Fibroblast of lung (primary cell): ENCODE measurements at places on chromosomes 2 and 18. TPM values are rescaled to one million over a fixed set of nuclear protein-coding genes. Genes with fewer than 3 reads are reported as not detected.

- peak; percentile 77 for DNase-seq
Observed at GRCh38 chr2:99710721-99711120, 220.9 kb upstream of the REV1 start.

GRCh38 chr2:10817413-10817812, 4.8 kb upstream of the PDIA6 start:
- DNase-seq, result no peak

DNA sequence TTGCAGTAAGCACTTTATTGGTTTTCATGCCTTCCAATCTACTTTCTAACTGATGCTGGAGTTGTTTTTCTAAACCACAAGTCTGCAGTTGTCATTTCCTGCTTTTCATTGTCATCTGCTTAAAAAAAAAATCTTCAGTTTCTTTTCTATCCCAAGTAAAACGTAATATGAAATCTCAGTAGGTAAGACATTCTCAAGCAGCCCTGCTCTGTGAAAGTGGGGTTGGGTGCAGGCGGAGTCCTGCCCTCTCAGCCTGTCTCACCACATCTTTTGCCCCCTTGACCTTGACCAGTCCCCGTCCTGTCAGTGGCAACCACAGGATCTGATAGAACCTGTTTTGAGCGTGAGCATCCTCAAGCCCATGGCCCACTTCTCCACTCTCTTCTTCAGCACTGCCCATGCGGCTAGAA, 80.0 kb upstream of the CPO start:
- DNase-seq, result no peak

DNA sequence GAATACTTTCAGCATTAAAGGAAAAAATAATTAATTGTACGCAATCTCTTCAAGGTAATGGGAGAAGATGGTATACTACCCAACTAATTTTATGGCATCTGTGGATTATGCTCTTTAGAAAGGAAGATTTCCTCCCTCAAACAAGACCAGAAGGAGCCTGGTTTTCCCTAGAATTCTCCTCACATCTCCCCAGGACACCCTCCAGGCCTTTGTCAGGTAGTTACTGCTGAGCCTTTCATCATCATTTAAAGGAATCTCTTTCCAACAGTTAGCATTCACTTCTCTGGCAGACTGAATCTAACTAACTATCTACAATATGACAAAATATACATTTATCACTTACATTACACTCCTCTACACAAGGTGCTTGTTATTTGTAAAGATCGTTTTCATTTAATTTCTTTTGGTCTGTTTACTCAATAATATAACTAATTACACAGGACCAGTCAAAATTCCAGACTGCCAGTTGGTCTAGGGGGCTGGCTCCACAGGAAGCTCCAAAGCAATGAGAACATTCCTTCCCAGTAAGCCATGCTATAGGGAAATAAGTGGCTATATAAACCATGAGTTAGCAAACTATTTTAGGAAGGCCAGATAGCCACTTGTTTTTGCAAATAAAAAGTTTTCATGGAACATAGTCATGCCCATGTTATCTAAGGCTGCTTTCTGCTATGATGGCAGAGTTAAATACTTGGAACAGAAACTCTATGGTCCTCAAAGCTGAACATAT, 19.1 kb downstream of the ZNF24 start:
- DNase-seq, result no peak

LRP1B gene
- under 0.01 TPM in 2 replicates for total RNA-seq

POTEI gene
- not detected in 2 replicates for total RNA-seq

ASXL2 gene
- total RNA-seq, result 4.6 and 5.9 TPM in 2 replicates

NTSR2 gene
- total RNA-seq, result under 0.01 TPM in 1 of 2 replicates, not detected in the other

DNA sequence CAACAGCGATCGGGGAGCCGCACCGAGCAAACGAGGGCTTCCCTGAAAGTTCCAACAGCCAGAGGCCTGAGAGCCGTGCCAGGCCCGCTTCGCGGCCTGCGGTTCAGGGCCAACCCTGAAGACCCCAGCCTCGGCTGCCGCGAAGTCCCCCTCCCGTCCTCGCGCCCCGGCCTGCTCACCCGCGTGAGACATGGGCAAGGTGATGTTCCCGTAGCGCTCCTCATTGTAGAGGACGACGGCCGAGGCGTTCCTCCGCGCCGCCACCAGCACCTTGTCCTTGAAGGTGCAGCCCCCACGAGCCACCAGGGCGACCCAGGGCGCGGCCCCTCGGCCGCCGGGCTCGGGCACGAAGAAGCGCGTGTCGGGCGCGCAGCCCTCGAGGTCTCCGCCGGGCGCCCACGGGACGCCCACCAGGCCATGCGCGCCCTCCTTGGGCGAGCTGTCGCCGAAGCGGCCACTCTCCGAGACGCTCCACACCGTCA, 510 bp downstream of the RNF149 start:
- peak; percentile 14 for DNase-seq

B3GNT7 gene
- total RNA-seq, result under 0.01 and 0.17 TPM in 2 replicates

- no peak for DNase-seq
Observed at GRCh38 chr2:132645722-132646539, 24.1 kb downstream of the LYPD1 start.

GALNT3 gene
- 0.26 and 0.66 TPM in 2 replicates for total RNA-seq

PAX3 gene
- not detected in 2 replicates for total RNA-seq

GRCh38 chr2:232236200-232236599, 142.4 kb upstream of the ALPP start:
- peak; percentile 30 for DNase-seq

DNA sequence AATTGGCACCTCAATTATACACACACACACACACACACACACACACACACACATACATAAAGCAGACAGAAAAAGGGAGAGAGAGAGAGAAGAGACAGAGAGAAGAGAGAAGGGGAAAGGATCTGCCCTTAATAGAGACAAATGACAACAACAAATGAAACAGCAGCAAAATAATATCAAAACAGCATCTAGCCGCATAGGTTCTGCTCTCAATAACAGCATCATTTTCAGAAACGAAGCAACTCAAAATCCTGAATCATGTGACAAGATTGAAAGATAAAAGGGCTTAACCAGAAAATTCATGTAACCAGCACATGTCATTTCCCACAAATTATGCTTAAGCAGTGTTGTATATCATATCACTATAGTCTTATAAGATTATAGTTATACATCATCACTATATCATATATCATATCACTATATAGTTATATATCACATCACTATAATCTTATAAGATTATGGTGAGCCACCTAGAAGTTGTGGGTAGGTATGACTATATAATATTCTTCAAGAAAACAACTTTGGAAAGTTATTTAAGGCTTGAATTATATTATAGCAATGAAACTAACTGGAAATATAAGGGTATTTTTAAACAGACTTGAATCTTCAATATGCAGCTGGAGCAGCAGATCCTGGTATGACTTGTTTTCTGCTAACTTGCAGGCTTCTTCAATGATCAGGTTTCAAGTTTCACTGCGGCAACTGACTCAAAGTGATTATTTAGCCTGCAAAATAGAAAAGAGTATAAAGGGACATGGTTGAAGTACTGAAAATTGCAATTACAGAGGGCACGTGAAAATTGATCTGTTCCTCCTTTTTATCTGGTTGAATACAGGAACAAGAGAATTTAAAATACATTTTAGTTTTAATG, 16.1 kb upstream of the VPS54 start:
- peak; percentile 62 for DNase-seq

GRCh38 chr18:23209796-23210195, 74.5 kb downstream of the CABLES1 start:
- DNase-seq, result no peak

GRCh38 chr2:133862400-133862977, 294.2 kb upstream of the NCKAP5 start:
- DNase-seq, result no peak

GRCh38 chr2:72001937-72002690, 145.5 kb downstream of the CYP26B1 start:
- no peak for DNase-seq

- no peak for DNase-seq
Observed at GRCh38 chr2:133721118-133721517, 152.9 kb upstream of the NCKAP5 start.

ING5 gene
- total RNA-seq, result 27.4 and 30.0 TPM in 2 replicates

- no peak for DNase-seq
Observed at GRCh38 chr18:26091047-26091630, 726 bp upstream of the SS18 start.

PCARE gene
- total RNA-seq, result under 0.01 TPM in 1 of 2 replicates, not detected in the other

FLACC1 gene
- total RNA-seq, result 1.0 and 1.3 TPM in 2 replicates

- DNase-seq, result no peak
Observed at GRCh38 chr2:96305979-96306308, 598 bp upstream of the SNRNP200 start.

DNA sequence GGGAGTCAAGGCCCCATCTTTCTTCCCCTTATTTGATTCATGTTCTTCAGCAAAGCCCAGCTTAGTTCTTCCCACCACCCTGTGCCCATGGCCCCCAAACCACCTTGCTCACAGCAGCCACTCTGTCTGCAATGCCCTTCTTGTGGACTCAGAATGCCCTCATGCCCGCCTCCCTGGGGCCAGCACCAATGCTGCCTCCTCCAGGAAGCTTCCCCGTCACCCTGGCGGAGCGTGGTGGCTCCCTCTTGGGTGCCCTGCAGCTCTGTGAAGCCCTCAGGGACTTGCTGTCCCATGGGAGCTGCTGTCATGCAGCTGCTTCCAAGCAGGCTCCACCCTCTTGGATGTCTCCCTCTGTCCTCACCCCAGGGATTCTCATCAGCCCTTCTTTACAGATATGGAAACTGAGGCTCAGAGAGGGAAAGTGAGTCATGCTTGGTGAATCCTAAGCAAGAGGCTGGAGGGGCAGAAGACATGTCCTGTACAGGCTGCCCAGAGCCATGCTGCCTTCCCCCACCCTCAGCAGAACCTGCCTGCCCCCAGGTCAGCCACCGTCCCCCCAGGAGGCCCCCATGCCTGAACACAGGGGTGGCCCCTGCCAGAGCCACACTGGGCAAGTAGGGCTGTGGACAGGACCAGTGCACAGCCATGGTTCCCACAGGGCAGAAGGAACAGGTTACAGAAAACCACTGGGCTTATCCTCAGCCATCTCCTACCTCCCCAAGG, 11.8 kb upstream of the DUSP2 start:
- no peak for DNase-seq

DNA sequence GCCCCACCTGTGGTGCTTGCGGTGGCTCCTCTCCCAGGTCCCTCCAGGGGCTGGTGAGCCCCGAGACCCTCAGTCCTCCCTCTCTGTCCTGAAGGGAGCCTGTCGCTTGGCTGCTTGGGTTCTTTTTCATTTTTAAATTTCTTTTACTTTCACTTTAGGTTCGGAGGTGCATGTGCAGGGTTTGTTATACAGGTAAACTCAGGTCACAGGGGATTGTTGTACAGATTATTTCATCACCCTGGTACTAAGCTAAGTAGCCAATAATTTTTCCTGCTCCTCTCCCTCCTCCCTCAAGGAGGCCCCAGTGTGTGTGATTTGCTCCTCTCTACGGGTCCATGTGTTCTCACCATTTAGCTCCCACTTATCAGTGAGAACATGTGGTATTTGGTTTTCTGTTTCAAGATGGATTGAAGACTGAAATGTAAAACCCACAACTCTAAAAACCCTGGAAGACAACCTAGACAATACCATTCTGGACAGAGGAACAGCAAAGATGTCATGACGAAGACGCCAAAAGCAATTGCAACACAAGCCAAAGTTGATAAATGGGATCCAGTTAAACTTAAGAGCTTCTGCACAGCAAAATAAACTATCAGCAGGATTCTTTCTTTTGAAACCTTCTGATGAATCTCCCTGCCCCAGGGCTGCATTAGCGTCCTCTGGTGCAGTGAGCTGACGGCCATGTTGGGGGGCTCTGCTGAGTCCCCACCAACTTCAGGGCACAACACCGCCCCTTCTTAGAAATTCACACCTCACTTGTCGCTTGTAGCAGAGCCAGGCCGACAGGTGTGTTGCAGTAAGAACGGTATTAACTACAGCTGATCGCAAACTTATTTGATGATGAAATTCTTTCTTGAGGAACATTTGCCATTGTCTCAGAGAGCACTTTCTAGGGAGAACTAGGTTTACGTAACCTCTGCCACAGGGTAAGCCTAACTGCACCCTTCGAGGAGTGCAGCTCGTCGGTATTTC, 135.3 kb downstream of the ZNF236 start:
- DNase-seq, result no peak

LTBP1 gene
- total RNA-seq, result 190 and 324 TPM in 2 replicates

DNA sequence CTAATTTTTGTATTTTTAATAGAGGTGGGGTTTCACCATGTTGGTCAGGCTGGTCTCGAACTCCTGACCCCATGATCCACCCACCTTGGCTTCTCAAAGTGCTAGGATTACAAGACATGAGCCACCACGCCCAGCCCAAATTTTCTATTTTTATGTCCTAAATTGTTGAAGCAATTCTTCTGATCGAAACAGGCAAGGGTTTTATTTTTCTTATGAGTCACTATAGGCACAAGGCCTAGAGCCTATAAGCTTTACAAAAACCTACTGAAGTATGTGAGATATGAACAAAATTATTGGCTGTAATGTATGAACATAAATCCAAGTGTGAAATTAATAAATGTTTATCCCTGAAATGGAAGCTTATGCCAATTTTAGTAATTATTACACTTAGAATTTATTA, 464.2 kb upstream of the NRP2 start:
- peak; percentile 34 for DNase-seq

DNA sequence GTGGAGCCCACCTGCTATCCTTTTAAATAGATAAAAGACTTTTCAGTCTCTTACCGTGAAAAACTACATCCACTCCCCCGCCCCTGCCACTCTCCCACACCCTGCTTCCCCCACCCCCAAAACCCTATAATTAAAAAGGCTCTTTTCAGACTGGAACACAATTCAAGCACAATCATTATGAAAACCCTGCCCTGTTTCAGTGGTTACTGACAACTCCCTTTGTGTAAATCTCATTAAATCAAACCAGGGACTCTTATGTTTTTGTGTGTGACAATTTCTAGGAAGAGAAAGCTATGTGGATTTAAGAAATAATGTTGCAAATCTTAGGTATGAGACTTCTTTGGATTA, 21.0 kb upstream of the ZNF532 start:
- no peak for DNase-seq

CCDC148 gene
- total RNA-seq, result 1.0 and 1.2 TPM in 2 replicates

- no peak for DNase-seq
Observed at GRCh38 chr2:86787736-86788135, 3.0 kb downstream of the CD8A start.
